KBM-7 (cell line): ENCODE measurements at places on chromosomes 2 and 18.

- DNase-seq, result no peak
These were observed 29.9 kb upstream of the EIF2AK3 start for GRCh38 chr2:88657131-88657530.

- DNase-seq, result peak; percentile 60
These were observed 37.4 kb upstream of the RAPGEF4 start for GRCh38 chr2:172698041-172698863.

DNA sequence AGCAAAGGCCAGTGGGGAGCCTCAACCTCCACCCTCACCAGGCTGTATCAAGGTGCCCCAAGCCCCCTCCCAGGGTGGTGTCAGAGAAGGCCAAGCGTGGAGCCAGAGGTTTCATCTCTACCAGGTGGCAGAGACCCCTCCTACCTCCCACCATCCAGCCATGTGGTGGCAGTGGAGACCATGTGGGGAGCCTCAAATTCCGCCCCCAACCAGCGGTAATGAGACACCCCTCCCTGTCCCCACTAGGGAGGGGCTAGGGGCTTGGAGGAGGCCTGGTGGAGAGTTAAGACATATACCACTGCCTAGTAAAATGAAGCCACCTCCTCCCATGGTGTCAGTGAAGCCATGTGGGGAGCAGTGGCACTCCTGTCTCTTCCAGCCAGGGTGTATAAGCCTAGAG is 24.4 kb upstream of the YPEL5 start:
- DNase-seq, result no peak

GRCh38 chr2:16154061-16154460 is 213.7 kb downstream of the MYCN start:
- DNase-seq, result no peak

- no peak for DNase-seq
These were observed 174.2 kb downstream of the MYT1L start for GRCh38 chr2:2156881-2157280.

DNA sequence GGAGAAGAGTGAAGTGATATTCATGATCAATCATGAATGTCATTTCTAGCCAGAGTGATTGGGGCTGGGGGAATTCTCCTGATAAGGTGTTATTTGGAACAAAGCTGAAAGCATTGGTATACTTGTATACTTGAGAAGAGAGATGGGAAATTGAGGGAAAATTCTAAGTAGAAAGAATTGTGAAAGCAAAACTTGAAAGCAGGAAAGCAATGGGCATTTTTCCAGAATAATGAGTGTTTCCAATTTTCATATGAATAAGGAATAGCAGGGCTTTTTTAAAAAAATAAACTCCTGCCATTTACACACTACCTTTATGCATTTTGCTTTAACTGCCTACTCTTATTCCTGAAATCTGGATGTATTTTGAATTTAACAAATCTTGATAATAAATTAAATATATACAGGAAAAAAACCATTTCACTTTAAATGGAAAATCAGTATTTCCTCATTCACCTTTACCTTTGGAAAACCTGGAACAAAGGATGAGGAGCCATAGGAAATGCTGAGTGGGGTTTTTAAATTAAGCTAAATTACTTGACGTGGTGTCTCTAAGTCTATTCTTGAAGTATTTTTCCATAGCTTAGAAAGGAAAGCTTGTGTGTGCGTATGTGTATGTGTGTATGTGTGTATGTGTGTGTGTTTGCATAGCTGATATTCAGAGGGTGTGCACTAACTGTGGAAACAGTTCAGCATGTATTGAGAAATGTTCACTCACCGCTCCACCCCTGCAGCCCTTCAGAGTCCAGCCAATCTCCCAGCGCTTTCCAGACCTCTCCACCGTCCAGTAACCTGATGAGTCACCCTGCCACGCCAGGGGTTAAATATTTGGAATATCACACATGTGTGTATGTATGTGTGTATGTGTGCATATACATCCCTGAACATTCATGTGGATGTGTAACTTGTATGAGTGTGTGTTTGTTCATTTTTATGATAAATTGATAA is 427.3 kb downstream of the THSD7B start:
- DNase-seq, result no peak

DNA sequence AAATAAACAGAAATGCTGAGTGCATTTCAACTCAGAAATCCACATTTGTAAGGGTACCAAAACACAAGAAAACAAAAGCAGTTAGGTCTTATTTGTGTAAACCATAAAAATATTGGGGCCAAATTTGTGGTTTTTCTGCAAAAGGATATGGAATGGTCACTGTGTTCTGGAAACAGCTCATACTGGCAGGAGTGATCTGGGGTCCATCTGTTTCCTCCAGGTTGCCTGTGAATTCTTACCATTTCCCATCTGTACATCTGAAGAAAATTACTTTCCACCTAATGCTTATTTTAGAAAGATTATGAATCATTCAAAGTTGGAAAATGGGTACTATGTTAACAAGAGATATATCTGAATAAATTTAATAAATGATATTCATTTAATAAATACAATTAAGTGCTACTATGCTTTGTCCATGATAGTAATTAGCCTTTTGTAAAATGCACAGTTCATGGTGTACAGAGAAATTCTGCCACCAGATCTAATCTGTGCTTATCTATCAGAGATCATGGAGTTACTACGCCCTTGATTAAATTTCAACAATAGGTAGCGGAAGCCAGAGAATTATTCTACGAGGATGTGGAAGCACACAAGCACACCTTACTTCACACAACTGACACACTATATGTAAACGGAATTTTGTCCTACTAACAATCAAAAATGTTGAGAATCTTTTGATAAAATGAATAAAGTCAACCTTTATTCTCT is 10.9 kb downstream of the ALS2 start:
- DNase-seq, result no peak

DNA sequence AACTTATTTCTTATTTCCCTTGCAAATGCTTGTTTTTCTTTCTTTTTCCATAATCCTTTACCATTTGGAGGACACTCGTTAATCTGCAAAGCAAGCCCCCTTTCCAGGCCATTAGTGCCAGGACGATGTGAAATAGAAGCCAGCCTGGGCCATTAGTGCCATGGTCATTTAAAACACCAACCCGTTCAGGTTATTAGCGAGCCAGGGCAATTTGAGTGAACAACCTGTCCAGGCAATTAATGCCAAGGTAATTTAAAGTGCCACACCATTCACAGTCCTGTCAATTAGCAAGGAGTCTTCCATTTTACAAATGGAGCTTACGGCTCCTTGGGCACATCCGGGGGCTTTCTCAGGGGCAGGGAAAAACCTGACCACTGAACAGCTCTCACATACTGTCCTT is 370.6 kb downstream of the HRH4 start:
- no peak for DNase-seq

- peak; percentile 73 for DNase-seq
These were observed 156.0 kb downstream of the TFCP2L1 start for GRCh38 chr2:121128741-121129659.

- DNase-seq, result peak; percentile 59
These were observed 24.5 kb upstream of the LPIN2 start for GRCh38 chr18:3037423-3037915.

GRCh38 chr2:36389091-36389564 is 33.5 kb downstream of the CRIM1 start:
- no peak for DNase-seq

DNA sequence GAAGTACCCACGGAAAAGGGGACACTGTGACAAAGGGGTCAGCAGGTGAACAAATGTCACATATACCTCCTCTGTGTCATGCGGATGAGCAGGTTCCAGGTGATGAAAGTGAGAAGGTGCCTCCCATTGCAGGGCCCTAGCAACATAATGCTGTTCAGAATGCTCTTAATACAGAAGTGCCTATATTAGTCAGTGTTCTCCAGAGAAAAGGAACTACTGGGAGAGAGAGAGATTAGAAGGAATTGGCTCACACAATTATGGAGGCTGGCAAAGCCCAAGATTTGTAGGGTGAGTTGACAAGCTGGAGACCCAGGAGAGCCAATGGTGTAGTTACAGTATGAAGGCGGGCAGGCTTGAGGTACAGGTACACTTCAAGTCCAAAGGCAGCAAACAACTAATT is 98.1 kb upstream of the CDC42EP3 start:
- DNase-seq, result no peak

DNA sequence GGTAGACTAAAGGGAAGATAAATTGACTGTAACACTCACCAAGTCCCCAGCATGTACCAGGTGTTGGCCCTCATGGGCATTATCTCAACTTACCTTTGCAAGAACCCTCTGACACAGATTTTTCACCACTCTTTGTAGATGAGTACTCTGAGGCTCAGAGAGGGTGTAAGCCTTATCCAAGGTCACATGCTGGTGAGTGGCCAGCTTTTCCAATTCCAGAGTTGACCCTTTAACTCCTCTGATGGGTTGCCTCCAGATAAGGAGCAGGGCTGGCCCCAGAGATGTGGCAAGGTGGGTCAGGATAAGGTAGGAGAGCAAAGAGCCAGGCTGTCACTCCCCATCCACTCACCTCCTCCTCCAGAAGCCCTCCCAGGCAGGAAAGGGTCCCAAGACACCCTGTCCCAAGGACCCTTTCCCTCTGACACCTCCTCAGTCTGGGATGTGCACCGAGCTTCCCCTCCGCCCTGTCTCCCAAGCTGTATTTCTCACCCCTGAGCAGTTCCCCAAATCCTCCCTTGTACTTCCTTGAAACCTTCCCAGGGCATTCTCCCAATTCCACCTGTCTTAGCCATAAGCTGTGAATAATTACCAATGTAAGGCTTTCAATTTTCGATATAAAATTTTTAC is 165.9 kb downstream of the ZFP36L2 start:
- no peak for DNase-seq

DNA sequence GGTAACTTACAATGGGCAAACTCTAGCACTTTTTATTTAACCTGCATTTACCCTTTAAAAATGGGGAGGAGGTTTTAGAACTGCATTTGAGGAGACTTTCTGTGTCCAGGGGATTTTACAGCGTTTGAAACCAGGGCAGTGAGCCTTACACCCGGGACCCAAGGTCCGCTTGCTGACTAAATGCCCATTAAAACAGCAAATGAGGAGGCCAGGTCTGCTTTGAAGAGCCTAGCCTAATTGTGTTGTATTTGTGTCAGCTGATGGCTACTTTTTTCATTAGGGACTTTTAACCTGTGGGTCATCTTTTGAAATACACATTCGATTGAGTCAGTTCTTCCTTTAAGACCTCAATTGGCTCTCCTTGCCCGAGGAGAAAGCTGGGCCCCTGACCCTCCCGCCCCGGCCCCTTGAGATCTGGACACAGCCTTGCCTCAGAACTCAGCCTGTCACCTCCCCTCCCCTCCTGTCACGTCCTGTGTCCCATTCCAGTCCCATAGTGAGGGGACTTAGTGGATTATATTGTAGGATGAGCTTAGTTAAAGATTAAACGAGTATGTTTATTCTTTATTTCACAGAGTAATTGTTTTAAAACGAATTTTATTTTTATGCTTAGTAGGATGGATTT is 69.0 kb downstream of the KLHL29 start:
- DNase-seq, result no peak

GRCh38 chr2:127853671-127854070 is 4.3 kb downstream of the POLR2D start:
- DNase-seq, result no peak
